ENCODE measurements at places on chromosomes 12 and 14.

DNA sequence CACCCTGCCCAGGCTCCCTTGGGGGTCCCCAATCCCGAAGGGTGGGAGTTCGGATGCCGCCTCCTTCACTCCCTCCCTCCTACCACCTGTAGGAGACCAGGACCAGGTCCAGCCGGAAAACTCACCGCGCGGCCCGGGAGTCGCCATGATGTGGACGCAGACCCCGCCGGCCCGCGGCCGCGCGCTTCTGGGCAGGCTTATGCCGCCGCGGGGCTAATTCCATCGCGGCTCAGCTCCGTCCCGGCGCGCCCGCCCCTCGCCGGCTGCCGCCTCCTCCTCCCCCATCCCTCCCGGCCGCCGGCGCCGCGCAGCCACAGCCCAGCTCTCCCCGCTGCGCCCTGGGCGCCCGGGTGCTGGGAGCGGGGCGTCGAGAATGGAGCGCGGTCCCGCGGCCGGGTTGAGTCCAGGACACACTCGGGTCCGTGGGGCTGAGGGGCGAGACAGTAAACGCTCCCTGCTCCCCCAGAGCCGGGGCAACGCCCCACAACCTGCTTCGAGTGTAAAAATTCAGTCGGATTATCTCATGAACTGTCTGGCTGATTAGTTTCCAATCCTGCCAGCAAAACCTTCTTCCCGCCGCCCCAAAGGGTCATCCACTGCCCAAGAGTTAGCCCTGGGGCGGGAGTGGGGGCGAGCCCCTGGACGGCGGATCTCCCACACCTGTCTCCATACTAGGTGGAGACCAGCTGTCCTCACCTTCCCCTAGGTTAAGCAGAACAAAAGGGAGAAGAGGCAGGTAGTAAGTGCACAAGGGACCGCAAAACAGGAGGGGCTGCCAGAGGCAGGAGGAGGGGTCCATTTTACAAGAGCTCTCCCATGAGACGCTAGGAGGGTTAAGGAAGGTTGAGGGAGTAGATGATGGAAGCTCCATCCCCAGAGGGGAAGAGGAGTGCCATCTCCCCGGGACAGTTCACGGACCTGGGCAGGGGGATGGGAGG, at the start of gene ANO2:
TSS of gene ANO2 (minus strand) at position 189 of the 938 bp plus-strand sequence. CDS start at position 147, 42 bp downstream.
- peak; percentile 20 for DNase-seq

DNA sequence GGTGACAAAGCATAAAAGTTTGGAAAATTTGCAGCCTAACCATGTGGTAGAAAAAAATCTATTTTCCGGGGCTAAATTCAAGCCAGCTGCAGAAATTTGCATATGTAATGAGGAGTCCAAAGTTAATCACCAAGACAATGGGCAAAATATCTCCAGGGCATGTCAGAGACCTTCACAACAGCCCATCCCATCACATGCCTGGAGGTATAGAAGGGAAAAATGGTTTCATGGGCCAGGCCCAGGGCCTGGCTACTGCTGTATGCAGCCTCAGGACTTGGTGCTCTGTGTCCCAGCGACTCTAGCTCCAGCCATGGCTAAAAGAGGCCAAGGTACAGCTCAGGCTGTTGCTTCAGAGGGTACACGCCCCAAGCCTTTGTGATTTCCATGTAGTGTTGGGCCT, 655.8 kb upstream of the MGAT4C start:
- no peak for DNase-seq

DNA sequence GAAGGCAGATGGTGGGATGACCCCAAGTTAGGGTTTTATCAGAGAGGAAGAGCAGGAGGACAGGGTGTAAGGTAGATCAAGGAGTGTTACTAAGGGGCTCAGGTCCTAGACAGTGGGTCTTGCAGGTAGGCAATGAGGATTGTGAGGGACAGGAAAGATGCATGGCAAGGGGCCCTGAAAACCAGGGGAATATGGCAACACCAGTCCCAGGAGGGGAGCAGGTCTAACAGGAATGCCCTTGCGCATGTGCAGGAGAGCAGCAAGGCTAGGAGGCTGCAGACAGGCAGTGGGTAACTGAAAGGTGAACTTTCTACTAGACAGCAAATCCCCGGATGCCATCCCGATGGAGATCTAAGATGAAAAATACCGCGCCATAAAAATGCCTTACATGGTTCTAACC, 211.3 kb downstream of the ALG10 start:
- DNase-seq: no peak

DNA sequence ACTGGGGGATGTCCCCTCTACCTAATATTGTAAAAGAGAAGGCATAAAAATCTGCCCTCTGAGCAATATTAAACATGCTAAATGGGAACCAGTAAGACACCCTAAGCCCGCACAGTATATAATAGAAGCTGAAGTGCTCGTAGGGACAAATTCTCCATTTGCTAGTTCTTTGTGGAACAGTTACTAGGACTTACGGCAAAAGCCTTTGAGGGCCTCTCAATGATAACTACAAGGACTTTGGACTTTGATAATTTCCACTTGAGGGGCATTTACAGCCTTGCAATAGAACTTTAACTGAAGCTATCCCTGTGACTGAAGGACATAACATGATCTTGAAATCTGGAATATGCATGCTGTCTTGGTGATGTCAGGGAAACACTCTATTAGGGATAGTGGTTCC, 111.5 kb upstream of the IFNG-AS1 start:
- DNase-seq: no peak

GRCh38 chr12:123397400-123397799, 13.5 kb downstream of the KMT5A start:
- DNase-seq: no peak

GRCh38 chr14:105060751-105061427, 4.3 kb downstream of the GPR132 start:
- DNase-seq: no peak

DNA sequence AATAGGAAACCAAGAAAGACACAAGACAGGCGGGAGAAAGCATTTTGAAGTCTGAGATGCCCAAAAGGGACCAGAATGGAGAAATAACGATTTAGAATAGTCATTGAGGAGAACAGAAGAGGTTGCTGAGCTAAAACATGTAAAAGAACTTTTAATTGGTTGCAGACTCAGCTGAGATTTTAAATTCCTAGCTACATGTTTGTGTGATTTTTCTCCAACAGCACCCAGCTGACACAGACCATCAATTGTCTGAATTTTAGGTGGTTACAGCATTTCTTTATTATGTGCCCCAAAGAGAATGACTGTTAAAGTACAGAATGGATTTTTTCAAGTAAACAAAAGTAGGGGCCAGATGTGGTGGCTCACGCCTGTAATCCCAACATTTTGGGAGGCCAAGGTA, 50.3 kb downstream of the BAZ1A start:
- no peak for DNase-seq

- DNase-seq: no peak
These were observed 6.9 kb downstream of the RTRAF start for GRCh38 chr14:51996148-51996746.

All from Calu3 (cell line).